ENCODE measurements at places on chromosomes 6 and 20.

DNA sequence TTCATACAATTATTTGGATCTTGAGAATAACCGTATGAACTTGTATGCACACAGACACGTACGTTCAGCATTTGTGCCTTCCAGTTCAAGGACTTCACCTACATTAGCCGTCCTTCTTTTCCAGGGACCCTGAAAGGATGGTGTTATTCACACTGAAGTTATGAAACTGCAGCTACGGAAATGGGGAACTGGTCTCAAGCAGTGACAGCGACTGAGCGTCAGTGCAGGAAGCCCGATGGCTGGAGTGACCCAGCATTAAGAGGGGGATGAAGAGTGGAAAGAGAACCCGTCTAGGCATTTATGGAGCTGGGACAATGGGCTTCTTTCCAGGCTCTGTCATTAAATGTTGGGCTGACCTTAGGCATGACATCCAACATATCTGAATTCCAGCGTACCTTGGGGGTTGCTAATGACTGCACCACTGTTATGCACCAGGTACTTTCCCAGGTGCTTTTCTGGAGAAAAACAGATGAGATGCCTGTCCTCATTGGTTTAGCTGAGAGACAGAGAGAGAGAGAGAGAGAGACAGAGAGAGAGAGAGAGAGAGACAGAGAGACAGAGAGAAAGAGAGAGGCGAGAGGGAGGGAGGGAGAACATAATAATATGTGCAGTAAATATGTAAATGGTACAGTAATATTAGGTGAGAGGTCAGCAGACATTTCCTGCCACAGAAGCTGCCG lies 204.7 kb upstream of the EXOC2 start:
- DNase-seq, result no peak

GRCh38 chr20:56831795-56832194 lies 202.7 kb downstream of the TFAP2C start:
- DNase-seq, result no peak

- no peak for DNase-seq
Measured at GRCh38 chr6:148972481-148972880, 225.7 kb downstream of the UST start.

DNA sequence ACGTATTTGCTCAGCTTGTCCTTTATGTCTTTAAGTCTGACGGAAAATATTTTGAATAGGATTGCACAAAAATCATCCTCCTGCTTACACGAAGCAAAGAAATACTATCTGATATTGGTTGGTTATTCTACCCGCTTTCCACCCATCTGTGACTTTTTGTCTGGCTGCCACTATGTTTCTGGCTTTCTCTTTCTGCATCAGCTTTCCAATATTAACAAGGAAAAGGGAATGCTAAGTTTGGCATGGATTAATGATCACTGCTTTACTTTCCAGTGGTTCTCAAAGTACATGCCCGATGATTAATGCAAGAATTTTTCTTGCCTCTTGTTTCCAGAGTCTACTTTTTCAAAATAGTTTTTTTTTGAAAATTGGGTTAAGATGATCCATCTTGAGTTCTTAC lies 57.0 kb downstream of the RNF144B start:
- no peak for DNase-seq

GRCh38 chr20:18811904-18812303 lies 1.7 kb upstream of the SCP2D1 start:
- DNase-seq, result no peak

- no peak for DNase-seq
Measured at GRCh38 chr20:62354031-62354808, 12.9 kb downstream of the LAMA5 start.

- DNase-seq, result no peak
Measured at GRCh38 chr6:52666071-52666470, 4.8 kb upstream of the TMEM14A start.

DNA sequence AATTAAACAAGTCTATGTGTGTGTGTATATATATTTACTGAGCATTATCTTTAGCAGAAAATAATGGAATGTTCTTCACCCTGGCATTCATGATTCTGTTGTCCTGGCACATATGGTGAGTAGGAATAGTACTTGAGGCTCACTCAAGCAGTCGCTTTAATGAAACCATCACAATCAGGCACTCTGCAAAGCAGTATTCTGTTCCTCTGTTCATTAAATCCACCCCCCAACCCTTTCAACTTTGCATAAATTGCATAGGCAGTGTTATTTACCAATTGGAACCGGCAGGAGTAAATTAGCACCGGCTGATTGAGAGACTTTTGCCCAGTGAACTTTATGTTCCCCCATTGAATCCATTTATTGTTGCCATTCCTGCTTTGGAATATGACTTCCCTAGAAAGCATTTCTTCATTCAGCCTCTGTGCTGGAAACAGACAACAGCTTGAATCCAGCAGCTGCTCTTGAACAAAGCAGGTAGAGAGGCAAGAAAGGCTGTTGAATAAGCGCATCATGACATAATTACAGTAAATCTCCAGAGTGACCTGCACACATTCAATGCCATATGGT lies 268.0 kb upstream of the RNF217 start:
- DNase-seq, result no peak

- DNase-seq, result no peak
Measured at GRCh38 chr6:11374036-11375010, 141.9 kb upstream of the NEDD9 start.

DNA sequence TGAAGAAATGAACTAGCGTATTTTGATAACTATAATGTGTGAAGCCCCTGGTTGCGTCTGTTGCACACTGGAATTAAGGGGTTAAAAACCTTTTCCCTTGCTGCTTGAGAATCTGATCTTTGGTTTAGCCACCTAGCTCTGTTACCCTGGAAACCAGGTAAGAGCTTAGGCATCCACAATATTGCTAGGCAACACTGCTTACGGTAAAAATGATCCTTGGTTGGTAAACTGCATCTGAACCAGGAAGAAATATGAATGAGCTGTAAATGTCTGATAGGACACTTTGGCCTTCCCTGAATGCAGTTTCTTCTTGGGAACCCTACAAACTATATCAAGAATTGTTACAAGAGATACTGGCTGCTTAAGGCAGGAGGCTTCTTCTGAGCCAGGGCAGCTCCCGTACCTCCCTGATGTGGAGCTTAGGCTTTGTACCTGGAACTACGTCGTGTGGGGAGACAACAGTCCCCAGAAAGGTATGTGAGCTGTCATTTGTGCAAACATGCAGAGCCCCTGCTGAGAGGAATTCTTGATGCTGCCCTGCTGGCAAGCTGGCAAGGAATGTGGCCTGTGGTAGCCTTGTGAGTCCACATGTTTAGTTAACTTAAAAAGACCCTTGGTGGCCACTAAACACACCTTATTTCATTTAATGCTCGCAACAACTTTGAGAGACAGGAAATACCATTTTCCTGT lies 18.4 kb downstream of the UBE3D start:
- no peak for DNase-seq

- no peak for DNase-seq
Measured at GRCh38 chr6:13465734-13466133, 21.7 kb downstream of the GFOD1 start.

DNA sequence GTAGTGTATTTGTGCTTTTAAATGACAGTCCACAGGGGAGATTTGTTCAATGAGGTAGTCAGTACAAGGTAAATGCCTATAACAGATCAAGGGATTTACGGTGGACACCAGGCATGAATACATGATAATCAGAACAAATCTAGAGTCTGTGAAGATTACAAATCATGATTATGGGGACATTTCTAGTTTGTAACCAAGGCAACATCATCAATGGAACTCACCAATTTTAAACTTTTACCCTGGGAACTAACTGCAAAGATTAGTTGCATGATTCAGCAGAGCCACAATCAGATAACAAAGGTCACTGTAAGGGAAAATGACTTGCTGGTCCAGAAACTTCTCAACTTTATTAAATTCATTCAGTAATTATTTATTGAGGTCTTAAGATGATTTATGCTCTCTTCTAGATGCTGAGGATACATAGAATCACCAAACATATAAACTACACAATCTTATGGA lies at the start of gene CRISP1:
TSS of gene CRISP1 (minus strand) at position 51 of the 459 bp plus-strand sequence. CDS start 9,135 bp downstream, outside the sequence.
- DNase-seq, result no peak

- no peak for DNase-seq
Measured at GRCh38 chr6:38174315-38174714, 354.8 kb downstream of the ZFAND3 start.

- no peak for DNase-seq
Measured at GRCh38 chr20:9444921-9445320, 69.5 kb upstream of the LAMP5 start.

DNA sequence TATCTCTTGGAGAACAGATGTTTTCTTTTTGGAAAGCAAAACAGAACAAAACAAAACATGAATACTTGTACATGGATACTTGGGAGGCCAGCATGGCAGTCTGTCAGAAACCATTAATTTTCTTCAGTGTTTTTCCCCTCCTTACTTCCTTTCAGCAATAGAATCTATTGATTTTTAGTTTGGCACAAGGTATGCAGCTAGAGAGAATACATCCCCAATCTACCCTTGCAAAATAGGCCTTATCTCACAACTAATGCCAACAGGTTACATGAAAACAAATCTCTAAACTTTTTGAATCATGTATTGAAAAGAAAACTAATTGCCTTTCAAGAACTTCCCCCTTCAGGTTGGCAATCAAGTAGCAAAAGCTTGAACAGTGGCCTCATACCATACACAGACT lies 2.8 kb downstream of the PGK2 start:
- DNase-seq, result no peak

GRCh38 chr6:121608270-121608669 lies 172.8 kb downstream of the GJA1 start:
- DNase-seq, result no peak

DNA sequence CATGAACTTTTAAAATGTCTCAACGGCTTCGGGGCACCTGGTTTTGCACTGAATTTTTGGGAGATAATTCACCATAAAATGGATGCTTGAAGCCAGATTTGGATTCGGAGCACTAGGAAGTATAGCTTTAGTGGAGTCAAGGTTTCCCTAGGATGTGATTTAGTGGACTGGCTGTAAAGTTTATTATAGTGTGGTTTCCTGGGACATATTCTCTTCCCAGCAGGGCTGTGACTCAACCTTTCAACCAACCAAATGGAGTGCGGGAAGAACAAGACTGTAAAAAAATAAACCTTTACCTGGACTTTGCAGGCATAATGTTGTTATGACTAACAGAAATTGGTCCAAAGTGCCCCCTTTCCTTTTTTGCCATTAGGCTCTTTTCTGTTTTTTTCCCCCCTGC lies 327.4 kb upstream of the MAN1A1 start:
- peak; percentile 26 for DNase-seq

DNA sequence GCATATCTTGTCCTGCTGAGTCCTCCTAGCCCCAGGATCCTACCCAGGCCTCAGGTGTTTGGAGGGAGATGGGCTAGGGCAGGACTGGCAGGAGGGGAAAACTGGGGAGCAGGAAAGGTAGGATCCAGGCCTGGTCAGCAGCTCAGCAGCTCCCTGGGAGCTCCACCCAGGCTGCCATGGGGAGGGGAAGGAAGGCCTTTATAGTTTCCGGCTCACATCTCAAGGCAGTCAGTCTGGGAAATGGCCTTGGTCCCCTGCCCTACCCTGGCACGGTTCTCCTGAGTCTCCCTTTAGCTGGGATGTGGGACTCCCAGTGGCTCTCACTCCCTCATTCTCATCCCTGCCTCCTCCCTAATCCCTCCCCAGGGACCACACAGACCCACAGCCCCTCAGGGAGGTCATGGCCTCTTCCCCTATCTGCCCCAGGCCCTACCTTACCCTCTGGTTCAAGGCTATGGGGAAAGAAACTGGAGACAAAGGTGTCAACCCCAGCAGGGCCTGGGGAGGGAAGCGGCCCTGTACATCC lies 1.6 kb downstream of the SLC44A4 start:
- no peak for DNase-seq

- peak; percentile 26 for DNase-seq
Measured at GRCh38 chr6:20661721-20662120, 127.5 kb downstream of the CDKAL1 start.

DNA sequence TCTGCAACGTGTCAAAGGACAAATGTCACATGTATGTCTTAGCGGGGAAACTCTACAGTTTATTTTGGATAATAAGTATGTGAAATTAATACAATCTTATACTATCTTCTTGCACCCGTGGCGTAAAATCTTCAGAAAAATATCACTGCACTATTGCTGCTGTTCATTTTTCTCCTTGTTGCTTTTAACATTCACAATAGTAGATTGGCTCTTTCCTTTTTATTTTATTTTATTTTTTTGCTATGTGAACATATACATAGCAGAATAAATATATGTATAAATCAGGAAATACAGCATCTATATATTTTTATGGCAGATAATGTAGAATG lies 15.4 kb downstream of the GPR31 start:
- no peak for DNase-seq

GRCh38 chr6:44257753-44258324 lies 511 bp upstream of the SLC35B2 start:
- DNase-seq, result no peak

DNA sequence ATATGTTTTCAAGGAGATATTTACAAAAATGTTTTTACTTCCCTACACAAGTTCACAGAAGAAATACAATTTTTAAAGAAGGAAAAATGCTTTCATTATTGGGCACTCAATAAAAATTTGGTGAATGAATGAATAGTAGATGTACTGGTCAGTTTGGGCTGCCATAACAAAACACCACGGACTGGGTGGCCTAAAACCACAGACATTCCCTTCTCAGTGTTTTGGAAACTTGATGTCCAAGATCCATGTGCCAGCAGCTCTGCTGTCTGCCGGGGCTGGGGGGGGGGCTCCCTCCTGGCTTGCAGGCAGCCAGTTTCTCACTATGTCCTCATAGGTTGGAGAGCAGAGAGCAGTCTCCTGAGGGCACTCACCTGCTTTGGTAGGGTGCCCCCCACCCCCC lies 62.0 kb downstream of the FAM120B start:
- DNase-seq, result no peak

- no peak for DNase-seq
Measured at GRCh38 chr6:116280161-116280932, 617 bp upstream of the TSPYL1 start.

DNA sequence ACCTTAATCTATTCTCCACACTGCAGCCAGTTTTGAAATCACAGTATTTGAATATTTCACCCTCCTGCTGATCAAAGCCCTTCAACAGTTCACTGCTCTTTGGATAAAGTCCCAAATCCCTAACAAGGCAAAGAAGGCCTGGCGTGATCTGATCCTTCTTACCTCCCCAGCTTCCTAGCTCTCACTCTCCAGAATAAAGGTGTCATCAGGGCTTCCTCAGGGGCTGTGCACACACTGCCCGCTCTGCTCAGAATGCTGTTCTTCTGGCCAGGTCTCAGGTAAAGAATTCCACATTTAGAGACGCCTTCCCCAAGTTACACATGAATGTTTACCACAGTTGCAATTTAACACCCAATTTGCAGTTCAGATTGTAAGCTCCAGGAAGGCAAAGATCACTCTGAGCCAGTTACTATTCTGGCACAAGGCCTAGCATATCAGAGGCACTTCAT lies 58.9 kb upstream of the MCM9 start:
- no peak for DNase-seq

DNA sequence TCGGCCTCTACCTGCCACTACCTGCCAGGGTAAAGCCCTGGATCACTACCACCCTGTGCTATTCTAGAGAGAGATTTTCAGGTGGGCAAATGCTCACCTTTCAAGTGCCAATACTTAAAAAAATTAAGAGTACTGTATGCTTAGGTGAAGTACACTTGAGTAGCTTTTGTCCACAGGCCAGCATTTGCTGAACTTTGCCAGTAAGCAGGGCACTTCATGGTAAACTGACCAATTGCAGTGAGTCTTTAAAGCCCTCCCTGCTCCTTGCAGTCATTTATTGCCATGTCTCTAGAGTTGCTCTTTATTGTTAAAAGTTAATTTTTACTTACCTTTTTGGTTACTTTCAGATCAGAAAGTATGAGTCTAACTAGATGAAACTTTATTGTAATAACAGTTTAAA lies 58.5 kb downstream of the PLAGL1 start:
- DNase-seq, result no peak
